ENCODE measurements at places on chromosomes 12 and 14.

GRCh38 chr12:6952863-6953441, 1.8 kb downstream of the PTPN6 start:
- DNase-seq: peak; percentile 39

DNA sequence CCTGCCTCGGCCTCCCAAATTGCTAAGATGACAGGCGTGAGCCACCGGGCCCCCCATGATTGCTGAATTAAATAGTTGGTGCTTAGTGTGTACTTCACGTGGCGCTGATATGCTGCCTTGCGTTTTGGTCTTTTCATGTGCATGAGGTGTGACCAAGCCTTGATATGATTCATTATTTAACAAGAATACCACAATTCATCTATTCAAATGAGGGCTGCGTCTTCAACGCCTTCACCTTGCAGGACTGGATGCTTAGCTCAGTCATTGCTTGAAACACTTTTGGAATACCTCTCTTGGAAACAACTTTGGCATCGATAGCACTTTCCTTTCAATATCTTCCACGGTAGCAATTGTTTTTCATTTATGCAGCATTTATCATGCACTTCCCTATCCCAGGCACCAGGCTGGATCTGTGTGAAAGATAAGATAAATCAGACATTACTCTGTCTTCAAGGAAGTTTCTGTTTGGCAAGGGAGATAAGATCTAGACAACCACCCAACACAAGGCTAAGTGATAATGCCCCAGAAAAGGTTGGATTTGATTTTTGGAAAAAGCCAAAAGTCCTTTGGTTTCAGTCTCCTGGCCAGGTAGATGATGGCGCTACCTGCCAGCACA, 1.3 kb upstream of the TEAD4 start:
- DNase-seq: no peak

DNA sequence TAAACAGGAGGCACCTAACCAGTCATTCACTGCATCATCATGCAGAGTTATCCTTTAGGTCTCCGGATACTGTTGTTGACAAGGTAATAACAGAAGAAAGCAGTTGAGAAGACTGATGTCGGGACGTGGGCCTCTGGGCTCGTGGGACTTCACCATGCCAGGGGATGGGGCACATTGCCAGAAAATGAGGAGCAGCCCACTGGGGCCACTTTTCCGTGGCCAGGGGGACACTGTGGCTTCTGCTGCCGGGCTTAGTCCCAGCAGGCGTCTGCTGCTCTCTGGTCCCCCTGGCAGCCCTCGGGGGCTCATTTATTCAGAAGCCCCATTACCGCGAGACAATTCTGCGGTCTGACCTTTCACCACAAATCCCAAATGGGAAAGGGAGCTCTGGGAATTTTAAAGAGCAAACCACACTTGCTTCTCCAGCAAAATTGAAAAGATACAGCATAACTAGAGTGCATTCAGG, 201.2 kb downstream of the DAD1 start:
- no peak for DNase-seq

GRCh38 chr12:66269757-66270383, 32.4 kb upstream of the HELB start:
- DNase-seq: peak; percentile 52

GRCh38 chr14:89941830-89942377, 12.6 kb downstream of the EFCAB11 start:
- no peak for DNase-seq

DNA sequence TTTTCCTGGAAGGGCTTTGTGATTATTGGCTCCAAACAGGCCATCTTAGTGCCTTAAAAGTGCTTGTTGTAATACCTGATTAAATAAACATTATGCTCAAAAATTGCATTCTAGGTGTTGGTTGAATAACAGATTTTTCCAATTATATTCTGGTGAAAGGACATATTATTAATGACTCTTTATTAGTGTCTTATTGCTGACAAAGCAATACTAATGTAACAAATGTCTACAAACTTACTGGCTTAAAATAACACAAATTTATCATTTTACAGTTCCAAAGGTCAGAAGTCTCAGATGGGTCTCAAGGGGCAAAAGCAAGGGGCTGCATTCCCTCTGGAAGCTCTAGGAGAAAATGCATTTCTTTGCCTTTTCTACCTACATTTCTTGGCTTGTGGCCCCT, 86.9 kb upstream of the CPM start:
- DNase-seq: no peak

- DNase-seq: no peak
These were observed 96.3 kb downstream of the ESRRB start for GRCh38 chr14:76472199-76472723.

- no peak for DNase-seq
These were observed 77.6 kb upstream of the FUT8 start for GRCh38 chr14:65334765-65335410.

- DNase-seq: no peak
These were observed 31.8 kb downstream of the PELI2 start for GRCh38 chr14:56149995-56150394.

- no peak for DNase-seq
These were observed 4.4 kb upstream of the NPAS3 start for GRCh38 chr14:32934073-32934880.

DNA sequence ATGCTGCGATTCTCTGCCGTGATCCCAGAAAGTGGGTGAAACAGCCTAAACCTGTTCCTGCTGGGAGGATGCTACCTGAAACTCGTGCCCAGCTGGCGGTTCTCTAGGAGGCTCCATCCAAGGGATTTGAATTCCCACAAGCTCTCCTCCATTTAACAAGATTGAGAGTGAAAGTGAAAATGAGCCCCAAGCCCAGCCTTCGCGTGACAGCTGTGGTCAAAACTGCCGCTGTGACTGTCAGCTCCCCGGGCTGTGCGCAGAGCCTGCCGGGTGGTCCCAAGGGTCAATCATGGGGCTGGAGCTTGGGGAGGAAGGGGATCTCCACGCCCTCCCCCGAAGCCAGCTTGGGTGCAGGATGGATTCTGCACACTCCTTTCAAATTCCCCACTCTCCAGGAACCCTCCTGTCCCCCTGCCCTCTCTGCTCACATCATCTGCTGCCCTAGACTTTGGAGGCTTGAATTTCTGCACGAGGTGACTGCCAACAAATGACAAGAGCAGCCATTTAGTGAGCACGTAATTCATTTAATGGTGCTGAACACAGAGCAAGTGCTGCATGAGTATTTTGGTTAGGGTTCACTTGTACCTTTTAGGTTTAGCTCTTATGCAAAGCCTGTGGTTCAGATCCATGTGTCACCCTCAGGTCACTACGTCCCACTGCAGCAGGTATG, 5.3 kb downstream of the ASB2 start:
- peak; percentile 77 for DNase-seq

DNA sequence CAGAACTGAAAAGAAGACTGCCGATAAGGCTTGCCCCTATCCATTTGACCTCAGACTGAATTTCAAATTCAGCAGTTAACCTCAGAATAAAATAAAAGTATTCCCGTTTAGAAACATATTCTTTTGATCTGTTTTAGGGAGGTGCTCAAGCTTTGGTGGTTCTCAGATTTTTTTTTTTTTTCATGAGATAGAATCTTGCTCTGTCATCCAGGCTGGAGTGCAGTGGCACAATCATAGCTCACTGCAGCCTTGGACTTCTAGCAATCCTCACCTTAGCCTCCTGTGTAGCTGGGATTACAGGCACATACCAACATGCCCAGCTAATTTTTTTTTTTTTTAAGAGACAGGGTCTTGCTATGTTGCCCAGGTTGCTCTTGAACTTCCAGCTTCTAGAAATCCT, 15.5 kb downstream of the AEBP2 start:
- DNase-seq: no peak

- no peak for DNase-seq
These were observed 75.3 kb upstream of the PLEKHG7 start for GRCh38 chr12:92627511-92627910.

DNA sequence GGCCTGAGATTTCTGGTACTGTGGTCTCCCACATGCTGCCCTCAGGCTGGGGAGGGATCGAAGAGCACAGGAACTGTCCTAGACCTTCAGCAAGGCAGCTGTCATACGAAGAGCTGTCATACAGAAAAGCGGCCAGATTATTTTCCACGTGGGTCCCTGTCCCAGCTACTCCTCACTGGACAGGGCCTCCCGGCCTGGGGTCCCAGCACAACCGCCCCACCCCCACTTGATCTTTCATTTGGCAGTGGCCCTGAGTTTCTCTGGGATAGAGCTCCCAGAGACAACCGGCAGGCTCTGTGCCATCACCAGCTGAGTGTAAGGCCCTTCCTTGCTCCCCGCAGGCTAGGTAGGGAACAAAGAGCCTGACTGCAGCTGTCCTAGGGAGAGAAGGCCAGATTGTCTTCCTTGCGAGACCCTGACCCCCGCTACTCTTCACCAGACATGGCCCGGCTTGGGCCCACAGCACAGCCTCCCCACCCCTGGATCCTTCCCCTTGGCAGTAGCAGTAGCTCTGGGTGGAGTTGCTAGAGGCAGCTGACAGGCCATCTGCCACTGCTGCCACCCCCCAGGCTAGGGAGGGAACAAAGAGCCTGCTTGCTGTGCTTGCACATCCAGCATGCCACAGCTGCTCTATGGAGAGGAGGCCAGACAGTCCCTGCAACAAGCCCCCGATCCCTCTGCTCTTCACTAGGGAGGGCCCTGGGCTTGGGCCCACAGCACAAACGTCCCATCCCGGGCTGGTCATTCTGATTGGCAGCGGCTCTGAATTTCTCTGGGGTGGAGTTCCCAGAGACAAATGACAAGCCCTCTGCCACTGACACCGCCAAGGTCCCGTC, 3.1 kb upstream of the OR4N2 start:
- no peak for DNase-seq

- no peak for DNase-seq
These were observed 324 bp downstream of the POLE start for GRCh38 chr12:132686825-132687210.

Data from activated naive CD4-positive, alpha-beta T cell treated with anti-CD3 and anti-CD28 coated beads for 36 hours (primary cell).